ENCODE measurements at places on chromosomes 11 and 22.

DNA sequence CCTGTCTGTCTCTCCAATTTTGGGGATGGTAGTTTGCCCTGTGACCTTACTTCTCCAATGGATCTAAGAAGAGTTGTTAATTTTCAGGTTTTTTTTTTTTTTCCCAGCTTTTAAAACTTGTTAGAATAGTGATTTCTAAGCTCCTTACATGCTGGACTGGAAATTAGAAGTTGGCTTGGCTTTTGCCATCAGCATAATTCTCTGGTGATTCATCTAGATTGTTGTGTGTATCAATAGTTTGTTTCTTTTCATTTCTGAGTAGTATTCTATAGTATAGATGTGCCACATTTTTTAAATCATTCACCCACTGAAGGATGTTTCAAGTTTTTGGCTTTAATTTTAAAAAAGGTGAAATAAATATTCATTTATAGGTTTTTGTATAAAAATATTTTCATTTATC lies 51.4 kb downstream of the ADAMTS15 start:
- no peak for DNase-seq

- no peak for DNase-seq
These were observed 61.0 kb downstream of the NCAM1 start for GRCh38 chr11:113022262-113022661.

- DNase-seq, result no peak
These were observed 56.8 kb upstream of the CCND1 start for GRCh38 chr11:69584160-69584559.

DNA sequence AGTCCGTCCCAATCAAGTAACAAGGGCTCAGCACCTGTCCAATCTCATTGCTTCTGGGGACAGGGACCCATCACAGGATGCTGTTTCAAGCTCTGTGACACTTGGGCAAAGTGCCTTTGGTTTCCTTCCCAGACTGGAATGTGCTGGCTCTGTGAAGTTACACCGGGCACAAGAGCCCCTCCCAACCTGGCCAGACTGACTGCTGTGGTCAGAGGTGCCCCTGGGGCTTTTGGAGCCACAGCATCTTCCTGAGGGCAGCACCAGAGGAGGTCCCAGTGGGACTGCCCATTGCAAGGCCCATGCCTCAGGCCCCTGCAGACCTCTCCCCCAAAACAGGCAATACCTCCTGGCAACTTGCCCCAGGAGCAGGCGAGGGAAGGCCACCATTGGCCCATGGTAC lies 155.2 kb upstream of the GRK3 start:
- DNase-seq, result no peak

DNA sequence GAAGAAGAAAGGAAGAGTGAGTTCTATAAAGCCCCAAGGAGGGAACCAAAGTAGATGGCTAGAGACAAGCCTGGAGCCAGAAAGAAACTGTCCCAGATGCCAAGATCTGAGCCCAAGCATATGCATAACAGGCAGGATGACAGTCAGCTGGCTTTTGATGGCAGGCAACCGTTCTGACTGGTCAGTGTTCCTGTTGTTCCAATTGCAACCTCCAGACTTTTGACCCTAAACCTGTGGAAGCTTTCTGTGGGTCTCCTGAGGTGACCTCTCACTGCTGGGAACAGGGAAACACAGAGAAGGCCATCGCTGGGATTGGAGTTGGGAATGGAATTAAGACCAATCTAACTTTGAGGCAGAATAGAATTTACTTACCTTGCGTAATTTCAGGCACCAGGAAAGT lies 21.6 kb upstream of the NNMT start:
- no peak for DNase-seq

DNA sequence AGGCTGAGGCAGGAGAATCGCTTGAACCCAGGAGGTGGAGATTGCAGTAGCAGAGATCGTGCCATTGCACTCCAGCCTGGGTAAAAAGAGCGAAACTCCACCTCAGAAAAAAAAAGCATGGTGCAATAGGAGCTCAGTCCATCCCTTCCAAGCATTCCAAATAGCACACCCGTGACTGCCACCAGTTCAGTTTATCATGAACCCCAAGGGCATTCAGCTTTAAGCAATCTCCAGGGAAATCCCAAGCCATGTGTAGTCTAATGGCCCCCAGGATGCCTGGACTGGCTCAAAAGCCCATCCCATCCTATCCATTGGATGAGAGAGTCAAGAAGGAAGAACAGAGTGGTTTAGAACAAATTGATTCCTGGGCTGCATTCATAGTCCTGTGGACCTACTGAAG lies 16.2 kb downstream of the MICAL3 start:
- no peak for DNase-seq
